Endothelial cell (in vitro differentiated cells): ENCODE measurements at places on chromosomes 5 and 9.

DNA sequence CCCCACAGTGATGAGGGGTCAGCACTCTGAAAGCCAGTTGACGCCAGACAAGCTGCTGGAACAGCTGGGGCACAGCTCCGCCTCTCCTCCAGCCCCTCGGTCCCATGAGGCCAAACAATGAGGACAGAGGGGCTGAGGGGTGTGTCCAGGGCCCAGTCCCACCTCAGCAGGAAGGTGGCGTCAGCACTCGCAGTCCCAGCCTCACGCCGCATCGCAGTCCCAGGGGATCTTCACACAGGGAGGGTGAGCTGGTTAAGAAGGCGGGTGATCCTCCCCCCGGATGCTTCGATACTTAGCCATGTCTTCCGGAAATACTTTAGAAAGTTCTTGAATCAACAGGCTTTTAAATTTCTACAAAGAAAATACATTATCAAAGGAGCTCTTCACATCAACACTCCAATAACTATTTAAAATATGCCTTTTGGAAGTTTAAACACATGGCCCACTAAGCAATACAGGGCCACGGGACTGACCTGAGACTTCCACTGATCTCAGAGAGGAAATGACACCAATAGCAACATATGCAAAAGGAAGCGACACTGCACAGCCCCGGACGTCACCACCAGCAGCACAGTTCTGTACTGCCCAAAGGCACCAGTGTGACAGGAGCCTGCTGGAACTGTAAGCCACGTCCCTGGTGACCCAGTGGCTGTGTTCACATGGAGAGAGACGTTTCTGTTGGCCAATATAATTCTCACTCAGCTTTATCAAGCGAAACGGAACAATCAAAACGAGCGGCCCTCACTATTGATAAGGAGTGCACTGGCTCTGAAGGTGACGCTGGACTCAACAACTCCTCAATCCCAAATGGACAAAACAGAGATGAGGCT, 5.9 kb downstream of the MED10 start:
- peaks cover 5% of the 10 kb centered on the region for H3K27me3 ChIP-seq
- DNase-seq, result no peak
- peak overlapping the region; percentile 75 for H3K4me3 ChIP-seq
- H3K4me1 ChIP-seq, result peaks cover 39% of the 10 kb centered on the region

DNA sequence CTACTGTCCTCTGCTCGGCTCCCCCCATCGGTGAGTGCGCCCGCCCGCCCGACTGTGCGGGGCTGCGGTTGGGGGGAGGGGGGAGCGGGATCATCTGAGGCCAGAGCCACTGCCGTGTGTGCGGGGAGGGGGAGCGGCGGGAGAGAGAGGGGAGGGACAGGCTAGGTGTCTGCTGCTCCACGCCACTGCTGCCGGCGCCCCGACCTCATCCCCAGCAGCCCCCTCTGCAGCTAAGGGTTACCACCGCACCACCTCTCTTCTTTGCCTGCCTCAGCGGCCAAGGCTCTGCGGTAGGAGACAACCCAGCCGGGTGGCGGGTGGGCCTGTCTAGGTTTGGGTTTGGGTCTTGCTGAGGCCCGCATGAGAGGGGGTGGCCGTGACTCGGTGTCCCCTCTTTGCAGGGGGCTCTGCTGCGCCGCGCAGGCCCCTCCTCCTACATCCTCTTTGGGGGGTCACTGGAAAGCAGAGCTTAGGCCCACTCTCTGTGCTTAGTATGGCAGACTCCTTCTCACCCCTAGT, 670 bp upstream of the PURA start:
- H3K27ac ChIP-seq, result no peak overlapping the region
- peak; percentile 27 for DNase-seq
- peaks cover 4% of the 10 kb centered on the region for H3K36me3 ChIP-seq
- peak overlapping the region; percentile 71 for H3K4me3 ChIP-seq
- peaks cover 12% of the 10 kb centered on the region for H3K27me3 ChIP-seq
- H3K4me1 ChIP-seq, result peaks cover 30% of the 10 kb centered on the region

- no peak overlapping the region for H3K4me3 ChIP-seq
- DNase-seq, result no peak
- H3K27ac ChIP-seq, result no peak overlapping the region
Observed at GRCh38 chr9:1956958-1957357, 58.2 kb upstream of the SMARCA2 start.

GRCh38 chr5:154652746-154653417, 102.3 kb upstream of the LARP1 start:
- DNase-seq, result no peak
- peaks cover 3% of the 10 kb centered on the region for H3K27me3 ChIP-seq
- H3K36me3 ChIP-seq, result no peaks in the 10 kb centered on the region

GRCh38 chr5:138305797-138306196, 25.8 kb downstream of the CDC25C start:
- DNase-seq, result no peak
- no peak overlapping the region for H3K4me3 ChIP-seq
- no peaks in the 10 kb centered on the region for H3K27me3 ChIP-seq
- H3K4me1 ChIP-seq, result no peaks in the 10 kb centered on the region

- no peak overlapping the region for H3K4me3 ChIP-seq
- no peaks in the 10 kb centered on the region for H3K4me1 ChIP-seq
- DNase-seq, result no peak
- no peaks in the 10 kb centered on the region for H3K36me3 ChIP-seq
Observed at GRCh38 chr5:136070486-136071285, 41.9 kb downstream of the TGFBI start.

- H3K27me3 ChIP-seq, result no peaks in the 10 kb centered on the region
- no peak overlapping the region for H3K27ac ChIP-seq
- no peaks in the 10 kb centered on the region for H3K36me3 ChIP-seq
- no peak for DNase-seq
Observed at GRCh38 chr5:155293605-155294178, 280.1 kb downstream of the KIF4B start.

- H3K27me3 ChIP-seq, result peaks cover 2% of the 10 kb centered on the region
- H3K4me3 ChIP-seq, result no peak overlapping the region
- H3K4me1 ChIP-seq, result no peaks in the 10 kb centered on the region
- peaks cover 7% of the 10 kb centered on the region for H3K36me3 ChIP-seq
- no peak overlapping the region for H3K27ac ChIP-seq
Observed at GRCh38 chr5:5486122-5486521, 63.6 kb downstream of the ICE1 start.

GRCh38 chr5:60943624-60944023, 1.2 kb downstream of the ERCC8 start:
- H3K27ac ChIP-seq, result no peak overlapping the region
- H3K36me3 ChIP-seq, result no peaks in the 10 kb centered on the region
- H3K4me3 ChIP-seq, result no peak overlapping the region

DNA sequence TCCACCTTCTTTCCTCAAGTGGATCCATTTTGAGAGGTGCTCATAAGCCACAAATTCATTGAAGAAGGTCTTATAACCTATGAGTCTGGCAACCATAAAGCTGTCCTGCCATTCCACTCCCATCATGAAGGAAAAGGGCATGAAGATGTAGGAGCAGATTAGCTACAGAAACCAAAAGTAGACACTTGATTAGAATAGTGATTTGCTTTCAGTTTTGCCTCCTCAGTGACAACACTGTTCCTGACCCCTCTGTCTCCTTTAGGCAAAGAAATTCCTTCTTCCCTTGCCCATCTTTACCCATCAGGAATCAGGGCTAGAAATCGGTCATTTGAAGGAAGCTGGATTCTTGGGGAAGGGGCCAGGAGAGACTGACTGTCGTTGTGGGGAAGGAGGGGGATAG, 55.2 kb downstream of the SLC28A3 start:
- H3K36me3 ChIP-seq, result no peaks in the 10 kb centered on the region
- no peak overlapping the region for H3K27ac ChIP-seq
- no peak overlapping the region for H3K4me3 ChIP-seq
- no peaks in the 10 kb centered on the region for H3K27me3 ChIP-seq
